GDM1 (cell line): ENCODE measurements at places on chromosomes 4 and X.

GRCh38 chrX:45322382-45322781 lies 121.7 kb upstream of the DIPK2B start:
- peak; percentile 56 for DNase-seq

DNA sequence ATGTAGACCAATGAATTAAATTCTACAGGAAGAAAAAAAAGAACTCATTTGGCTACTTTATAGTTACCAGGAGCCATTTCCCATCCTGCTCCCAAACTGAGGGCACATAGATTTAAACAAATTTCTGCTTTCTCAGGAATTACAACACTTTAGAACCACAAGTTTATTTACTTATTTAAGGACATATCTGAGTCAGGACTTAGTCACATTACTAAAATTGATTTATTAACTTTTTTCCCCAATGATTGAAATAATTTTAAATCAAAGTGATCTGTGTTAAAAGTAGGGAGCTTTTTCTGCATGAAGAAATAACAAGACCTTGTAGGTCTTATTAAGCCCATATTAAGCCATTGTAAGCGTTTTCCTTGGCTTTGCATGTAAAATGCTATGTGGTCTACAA lies 291.0 kb upstream of the HAND2 start:
- no peak for DNase-seq

DNA sequence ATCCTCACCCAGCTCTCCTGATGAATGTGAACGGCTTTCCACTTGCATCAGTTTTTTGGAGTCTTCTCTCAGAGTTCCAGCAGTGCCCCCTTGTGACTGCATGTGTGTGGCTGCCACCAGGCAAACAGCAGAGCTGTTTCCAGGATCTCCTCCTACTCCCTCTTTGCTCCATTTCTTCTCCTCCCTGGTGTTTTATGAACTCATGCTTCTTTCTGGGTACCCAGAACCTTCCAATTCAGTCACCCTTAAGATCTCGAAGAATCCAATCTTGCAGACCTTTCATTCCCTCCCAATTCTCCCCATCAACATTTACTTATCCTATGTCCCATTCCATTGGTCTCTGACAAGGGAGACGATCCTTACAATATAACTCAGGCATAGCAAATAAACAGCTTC lies 6.8 kb upstream of the TCEANC start:
- DNase-seq: peak; percentile 24

DNA sequence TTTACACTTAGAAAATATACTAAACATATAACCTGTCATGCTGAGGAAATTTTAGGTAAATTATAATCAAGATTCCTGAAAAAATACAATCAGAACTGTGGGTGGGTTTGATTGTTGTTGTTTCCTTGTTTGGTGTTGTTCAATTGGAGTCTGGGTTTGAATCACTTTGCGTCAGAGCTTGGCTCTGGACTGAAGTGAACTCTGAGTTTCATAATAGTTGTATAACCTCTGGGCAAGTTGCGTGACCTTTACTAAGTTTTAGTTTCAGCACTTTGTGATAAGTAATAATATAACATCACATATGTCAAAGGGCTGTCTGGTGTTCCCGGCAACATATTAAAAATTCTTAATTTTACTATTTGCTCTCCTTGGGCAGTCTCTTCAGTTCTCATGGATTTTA lies 758.1 kb downstream of the RAPGEF2 start:
- DNase-seq: no peak

- no peak for DNase-seq
Measured at GRCh38 chr4:184647266-184648053, 1.8 kb downstream of the CASP3 start.
